ENCODE measurements at places on chromosomes 3 and 15. TPM values are rescaled to one million over a fixed set of nuclear protein-coding genes. Genes with fewer than 3 reads are reported as not detected.

TLR9 gene
- total RNA-seq = not detected

NLGN1 gene
- 3.4 TPM for total RNA-seq

PGBD4 gene
- total RNA-seq = 0.84 TPM

DNA sequence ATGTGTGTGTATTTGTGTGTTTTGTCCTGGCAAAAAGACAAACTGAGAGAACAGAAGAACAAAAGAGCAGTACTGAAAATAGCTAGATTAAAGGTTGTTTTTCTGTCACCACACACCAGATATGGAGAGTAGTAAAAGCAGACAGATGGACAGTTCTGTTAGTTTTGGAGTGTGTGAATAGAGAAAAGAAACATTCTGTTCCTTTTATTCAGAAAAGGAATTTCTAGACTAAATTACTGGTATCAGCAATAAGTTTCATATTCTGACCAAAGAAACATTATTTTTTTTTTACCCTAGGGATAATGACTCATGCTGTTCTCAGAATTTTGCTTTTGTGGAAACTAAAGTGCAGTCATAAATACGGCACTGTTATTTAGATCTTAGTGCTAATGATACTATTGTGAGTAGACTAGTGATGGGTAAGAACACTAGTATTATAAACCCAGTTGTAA, 32.9 kb downstream of the PIK3CA start:
- no peaks in the 10 kb centered on the region for H3K4me1 ChIP-seq
- no peak overlapping the region for H3K27ac ChIP-seq
- no peak for DNase-seq
- no peak overlapping the region for H3K4me3 ChIP-seq
- H3K27me3 ChIP-seq = no peaks in the 10 kb centered on the region

DNA sequence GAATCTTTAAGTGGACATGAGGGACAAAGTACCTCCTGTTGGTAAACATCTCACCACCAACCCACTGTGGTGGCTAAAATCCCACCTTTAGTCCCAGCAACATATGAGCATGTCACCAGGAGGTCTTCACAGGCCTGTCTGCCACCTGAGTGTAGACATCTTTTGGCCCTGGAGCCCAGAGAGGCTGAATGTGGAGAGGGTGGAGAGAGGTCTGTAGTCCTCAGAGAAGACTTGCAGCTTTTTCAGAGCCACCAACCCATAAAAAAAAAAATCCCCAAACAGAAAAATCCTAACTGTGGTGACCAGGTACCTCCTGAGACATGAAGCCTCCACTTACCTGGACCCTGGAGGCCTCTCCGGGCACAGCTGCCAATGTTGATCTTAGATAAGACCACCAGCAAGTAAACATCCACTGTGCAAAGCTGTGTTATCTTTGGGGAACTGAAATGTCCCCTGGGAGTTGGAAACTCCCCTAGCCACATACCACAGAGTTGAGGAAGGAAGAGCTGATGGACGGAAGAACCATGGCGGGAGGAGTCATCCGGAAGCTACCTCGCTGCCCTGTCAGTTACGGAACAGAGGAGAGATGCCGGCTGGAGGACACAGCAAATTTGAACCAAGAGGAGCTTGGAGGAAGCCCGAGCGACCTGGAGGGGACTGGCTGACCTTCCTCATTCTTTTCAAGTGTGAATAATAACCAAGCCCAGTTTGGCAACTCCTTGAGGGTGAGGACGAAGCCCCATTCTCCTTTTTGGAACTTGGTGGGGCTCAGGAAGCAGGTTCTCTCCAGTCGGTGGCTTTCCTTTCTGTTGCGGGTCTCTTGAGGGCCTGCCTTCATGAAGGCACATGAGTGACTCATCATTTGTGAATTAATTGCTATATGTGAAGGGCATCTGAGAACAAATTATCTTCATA, at the start of gene GHRL:
Gene GHRL (minus strand): TSS at position 443 of the 915 bp plus-strand sequence. CDS start 2,767 bp downstream, outside the sequence.
- H3K27ac ChIP-seq = no peak within 1 kb of the TSS
- DNase-seq = no peak
- H3K4me3 ChIP-seq = peak within 1 kb of the TSS; percentile 7
- H3K27me3 ChIP-seq = no peaks in the 10 kb centered on the region
- peaks cover 3% of the 10 kb centered on the region for H3K4me1 ChIP-seq
- H3K36me3 ChIP-seq = peaks cover 15% of the 10 kb centered on the region

- DNase-seq = no peak
- no peak overlapping the region for H3K4me3 ChIP-seq
- no peaks in the 10 kb centered on the region for H3K36me3 ChIP-seq
Measured at GRCh38 chr3:31129241-31129640, 234.8 kb upstream of the GADL1 start.

DNA sequence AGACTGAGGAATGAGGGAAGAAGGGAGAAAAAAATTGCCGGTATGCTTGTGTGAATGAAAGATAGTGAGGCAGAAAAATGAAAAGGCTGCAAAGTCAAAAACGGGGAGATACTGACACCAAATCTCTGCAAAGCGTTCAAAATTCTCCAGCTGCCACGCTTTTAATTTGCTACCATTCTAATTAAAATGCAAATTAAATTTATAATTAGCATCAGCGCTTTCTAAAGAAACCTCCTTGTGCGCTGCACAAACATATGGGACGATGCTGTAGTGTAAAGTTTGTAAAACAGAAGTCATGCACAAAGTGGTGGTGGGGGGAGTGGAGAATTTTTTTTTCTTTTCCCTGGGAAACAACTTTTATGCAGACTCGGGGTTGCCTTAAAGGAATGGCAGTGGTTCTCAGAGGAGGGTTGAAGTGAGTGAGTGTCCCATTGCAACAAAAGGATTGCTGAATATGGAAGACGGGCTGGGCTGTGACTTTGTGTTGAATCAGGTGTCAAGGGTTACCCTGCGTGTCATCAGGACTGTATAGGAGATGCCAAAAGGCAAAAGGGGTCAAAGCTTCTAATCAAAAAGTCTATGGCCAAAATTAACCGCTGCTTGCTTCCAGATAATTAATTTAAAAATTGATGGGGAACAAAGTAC, 472.2 kb downstream of the NR2F2 start:
- H3K36me3 ChIP-seq = no peaks in the 10 kb centered on the region
- no peak for DNase-seq
- H3K27me3 ChIP-seq = no peaks in the 10 kb centered on the region
- H3K4me3 ChIP-seq = no peak overlapping the region

DNA sequence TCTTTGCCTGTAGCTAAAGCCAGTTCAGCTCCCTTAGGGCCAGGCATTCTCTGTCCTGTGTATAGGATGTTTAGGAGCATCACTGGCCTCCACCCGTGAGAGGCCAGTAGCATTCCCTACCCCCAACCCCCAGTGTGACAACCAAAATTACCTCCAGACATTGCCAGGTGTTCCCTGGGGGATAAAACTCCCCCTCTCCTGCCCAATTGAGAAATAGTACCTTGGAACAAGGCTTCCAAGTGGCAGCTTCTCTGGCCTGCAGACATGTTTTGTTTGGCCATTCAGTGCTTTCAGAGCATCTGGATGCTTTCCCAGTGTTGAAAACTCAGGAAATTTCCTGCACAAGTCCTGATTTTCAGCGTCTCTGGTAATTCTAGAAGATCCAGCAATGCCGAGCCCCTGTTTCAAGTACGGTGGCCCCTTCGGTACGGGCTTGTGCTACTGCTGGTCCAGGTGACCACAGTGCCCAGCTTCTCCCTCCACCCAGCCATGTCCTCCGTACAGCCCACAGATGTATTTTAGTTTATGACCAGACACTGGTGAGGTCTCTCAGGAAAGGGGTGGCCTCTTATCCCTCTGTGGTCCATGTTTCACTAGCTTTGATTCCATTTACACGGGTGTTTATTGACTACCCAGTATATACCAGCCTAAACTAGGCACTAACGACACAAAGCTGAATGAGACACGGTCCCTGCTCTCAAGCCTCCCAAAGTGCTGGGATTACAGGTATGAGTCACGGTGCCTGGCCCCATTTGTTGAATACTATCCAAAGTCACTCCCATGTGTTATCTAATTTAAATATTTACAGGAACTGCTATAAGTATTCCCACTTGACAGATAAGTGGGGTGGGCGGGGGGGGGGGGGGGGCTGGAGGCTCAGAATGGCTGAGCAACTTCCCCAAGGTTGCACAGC, 125.4 kb upstream of the RAD18 start:
- H3K4me3 ChIP-seq = no peak overlapping the region
- H3K36me3 ChIP-seq = no peaks in the 10 kb centered on the region
- peak; percentile 53 for DNase-seq
- H3K27me3 ChIP-seq = no peaks in the 10 kb centered on the region
- H3K4me1 ChIP-seq = peaks cover 3% of the 10 kb centered on the region

DNA sequence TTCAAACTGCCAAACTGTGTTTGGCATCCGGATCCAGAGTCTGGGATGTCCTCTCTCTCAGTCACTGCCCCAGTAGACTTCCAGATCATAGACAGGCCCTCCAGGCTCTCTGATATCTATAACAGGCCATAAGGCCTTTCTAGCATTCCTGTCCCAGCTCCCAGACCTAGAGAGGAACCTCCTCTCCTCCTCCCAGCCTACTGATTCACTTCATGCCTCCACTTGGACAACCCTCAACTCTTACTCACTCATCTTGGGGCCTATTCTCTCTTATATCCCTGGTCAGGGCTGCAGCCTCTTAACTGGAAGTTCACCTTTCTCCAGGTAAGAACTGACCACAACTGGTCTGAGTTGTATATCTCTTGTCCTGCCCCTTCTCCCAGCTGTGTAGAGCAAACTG, 253.7 kb upstream of the TRIM42 start:
- no peak overlapping the region for H3K4me3 ChIP-seq
- H3K27me3 ChIP-seq = no peaks in the 10 kb centered on the region
- no peak overlapping the region for H3K27ac ChIP-seq
- H3K4me1 ChIP-seq = peaks cover 14% of the 10 kb centered on the region

- no peak for DNase-seq
- H3K27ac ChIP-seq = no peak overlapping the region
- no peaks in the 10 kb centered on the region for H3K36me3 ChIP-seq
- no peaks in the 10 kb centered on the region for H3K27me3 ChIP-seq
- no peak overlapping the region for H3K4me3 ChIP-seq
Measured at GRCh38 chr3:56810577-56811545, 9.1 kb upstream of the ARHGEF3 start.

GRCh38 chr15:70159713-70160009, 61.9 kb upstream of the TLE3 start:
- H3K27me3 ChIP-seq = peaks cover 96% of the 10 kb centered on the region
- H3K36me3 ChIP-seq = no peaks in the 10 kb centered on the region
- H3K4me3 ChIP-seq = no peak overlapping the region
- peaks cover 1% of the 10 kb centered on the region for H3K4me1 ChIP-seq
- peak; percentile 33 for DNase-seq
- H3K27ac ChIP-seq = no peak overlapping the region

DNA sequence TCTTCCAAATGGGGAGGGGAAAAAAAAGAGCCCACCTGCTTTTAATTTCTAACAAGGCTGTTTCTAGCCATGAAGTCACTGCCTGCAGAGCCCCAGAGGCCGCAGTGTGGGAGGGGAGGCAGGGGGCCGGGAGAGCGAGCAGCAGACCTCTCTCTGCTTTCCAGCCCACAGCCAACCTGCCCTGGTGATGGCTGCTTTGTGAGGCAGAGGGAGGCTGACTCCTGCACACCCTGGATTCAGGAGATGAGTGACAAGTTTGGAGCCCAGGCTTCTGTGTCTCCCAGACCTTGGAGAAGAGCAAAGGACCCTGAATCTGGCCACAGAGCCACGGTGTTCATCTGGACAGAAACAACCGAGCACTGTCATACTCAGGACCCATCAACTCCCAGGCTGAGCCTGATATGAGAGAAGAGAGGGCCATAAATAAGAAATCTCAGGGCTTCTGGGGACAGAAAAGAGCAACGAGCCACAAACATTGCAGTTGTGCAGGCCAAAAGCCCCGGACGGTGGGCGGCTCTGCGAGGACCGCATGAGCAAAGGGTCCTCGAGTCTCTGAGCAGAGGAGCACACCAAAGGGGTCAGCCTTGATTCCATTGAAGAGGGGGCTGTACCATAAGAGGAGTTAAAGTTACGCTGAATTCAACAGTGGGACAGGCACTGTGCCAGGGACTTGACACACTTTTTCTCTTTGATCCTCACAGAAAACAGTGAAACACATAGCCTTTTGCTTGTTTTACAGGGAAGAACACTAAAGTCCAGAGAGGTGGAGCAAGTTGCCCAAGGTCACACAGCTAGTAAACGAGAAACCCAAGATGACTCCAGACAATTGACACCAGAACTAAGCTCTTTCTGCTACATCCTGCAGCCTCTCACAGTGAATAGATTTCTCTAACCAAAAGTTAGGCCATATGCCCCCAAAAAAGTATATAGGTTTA, 97.2 kb downstream of the SEMA5B start:
- no peak overlapping the region for H3K4me3 ChIP-seq
- peak overlapping the region; percentile 34 for H3K27ac ChIP-seq
- no peak for DNase-seq

- no peak for DNase-seq
- no peaks in the 10 kb centered on the region for H3K36me3 ChIP-seq
- no peak overlapping the region for H3K27ac ChIP-seq
- no peak overlapping the region for H3K4me3 ChIP-seq
Measured at GRCh38 chr3:111809186-111809585, 49.9 kb upstream of the PHLDB2 start.

- H3K4me3 ChIP-seq = no peak overlapping the region
- no peaks in the 10 kb centered on the region for H3K4me1 ChIP-seq
- H3K27ac ChIP-seq = no peak overlapping the region
- no peaks in the 10 kb centered on the region for H3K36me3 ChIP-seq
- DNase-seq = no peak
Measured at GRCh38 chr3:43215663-43216275, 70.6 kb upstream of the SNRK start.

DNA sequence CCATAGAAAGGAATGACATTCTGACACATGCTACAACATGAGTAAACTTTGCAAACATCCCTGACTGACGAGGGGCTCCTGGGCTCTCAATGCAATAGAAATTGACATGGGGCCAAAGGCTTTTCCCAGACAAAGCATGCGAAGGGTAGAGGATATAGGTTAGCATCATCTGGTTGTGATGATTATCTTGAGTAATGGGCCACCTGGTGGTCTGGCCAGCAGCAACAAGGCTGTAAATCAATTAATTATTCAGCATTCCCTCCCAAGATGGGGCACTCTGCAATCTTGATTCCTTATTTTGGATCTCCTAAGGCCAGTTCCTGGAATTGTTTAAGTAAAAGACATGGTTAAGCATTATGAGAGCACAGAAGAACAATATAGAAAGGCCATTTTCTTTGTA, 99.2 kb downstream of the AGBL1 start:
- no peak overlapping the region for H3K4me3 ChIP-seq
- H3K27ac ChIP-seq = no peak overlapping the region
- no peaks in the 10 kb centered on the region for H3K4me1 ChIP-seq
- H3K27me3 ChIP-seq = no peaks in the 10 kb centered on the region

DNA sequence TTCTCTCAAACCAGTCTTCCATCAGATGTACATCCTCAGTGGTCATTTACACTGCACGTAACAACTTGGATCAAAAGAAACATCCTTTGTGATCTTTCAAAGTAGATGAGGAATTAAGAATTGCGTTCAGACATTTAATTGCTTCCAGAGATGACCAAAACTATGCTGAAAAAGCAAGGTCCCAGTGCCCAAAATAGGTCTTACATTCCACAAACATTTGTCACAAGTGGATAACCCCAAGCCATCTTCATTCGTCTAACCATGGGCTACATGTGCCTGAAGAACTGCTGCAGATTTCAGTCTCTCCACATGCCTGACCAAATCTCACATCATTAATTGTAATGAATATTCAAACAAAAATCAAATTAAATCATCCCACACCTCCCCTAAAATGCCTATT, 273.6 kb downstream of the SHOX2 start:
- no peaks in the 10 kb centered on the region for H3K36me3 ChIP-seq
- no peak for DNase-seq
- no peaks in the 10 kb centered on the region for H3K4me1 ChIP-seq

All from endodermal cell (in vitro differentiated cells).